ENCODE measurements at places on chromosomes 1 and 21.

- DNase-seq, result no peak
Measured at GRCh38 chr21:39650801-39651200, 38.1 kb downstream of the B3GALT5 start.

- no peak for DNase-seq
Measured at GRCh38 chr1:47332779-47333577, 612 bp upstream of the CMPK1 start.

- DNase-seq, result no peak
Measured at GRCh38 chr1:53278298-53278725, 40.0 kb upstream of the MAGOH start.

- DNase-seq, result no peak
Measured at GRCh38 chr21:44566403-44566802, 7.1 kb upstream of the KRTAP10-4 start.

Measured in NCI-H1105 (cell line).